T1000 (cell line): ENCODE measurements at places on chromosomes 11 and 22.

DNA sequence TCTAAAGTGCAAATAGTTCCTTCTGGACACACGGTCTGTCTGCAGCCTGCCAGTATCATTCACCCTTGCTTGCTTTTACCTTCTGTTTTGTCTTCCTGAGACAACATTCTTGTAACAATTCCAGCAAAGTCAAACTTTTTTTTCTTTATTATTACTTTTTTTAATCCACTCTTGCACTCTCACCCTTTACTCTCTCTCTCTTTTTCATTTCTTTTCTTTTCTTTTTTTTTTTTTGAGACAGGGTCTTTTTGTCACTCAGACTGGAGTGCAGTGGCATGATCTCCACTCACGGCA is 53.7 kb downstream of the MCHR1 start:
- no peak for DNase-seq

DNA sequence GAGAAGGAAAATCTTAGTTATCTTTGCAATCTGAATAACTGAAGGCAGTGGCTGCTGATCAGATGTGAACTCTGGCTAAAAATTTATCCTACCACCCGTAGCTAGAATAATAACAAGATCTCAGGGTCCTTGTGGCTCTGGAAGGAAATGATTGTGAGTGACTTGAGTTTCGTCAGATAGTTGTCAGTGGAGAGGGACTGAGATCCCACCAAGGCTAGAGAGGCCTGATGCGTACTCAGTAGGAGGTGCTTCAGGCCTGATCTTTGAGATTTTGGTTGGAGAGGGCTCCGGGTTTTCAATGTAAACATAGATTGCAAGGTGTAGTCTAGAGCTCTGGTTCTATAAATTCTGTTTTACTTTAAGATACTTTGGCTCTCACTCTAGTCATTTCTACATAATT is 1.4 kb downstream of the MADD start:
- DNase-seq = no peak

DNA sequence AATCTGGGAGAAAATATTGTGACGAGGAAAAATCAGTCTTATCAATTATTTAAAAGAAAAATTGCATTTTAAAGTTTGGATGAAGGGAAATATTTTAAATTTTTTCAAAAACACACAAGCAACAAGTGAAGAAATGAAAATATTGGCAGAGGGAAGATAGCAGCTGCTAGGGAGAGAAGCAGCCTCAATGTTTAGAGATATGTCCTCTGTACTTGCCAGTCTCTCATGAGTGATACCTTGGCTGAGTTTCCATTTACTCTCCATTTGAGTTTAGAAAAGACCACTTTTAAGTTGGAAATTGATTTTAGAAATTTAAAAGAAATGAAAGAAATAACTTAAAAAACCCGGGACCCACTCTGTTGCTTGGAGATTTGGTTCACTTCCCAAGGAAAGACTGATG is 88.6 kb upstream of the DBX1 start:
- DNase-seq = no peak

DNA sequence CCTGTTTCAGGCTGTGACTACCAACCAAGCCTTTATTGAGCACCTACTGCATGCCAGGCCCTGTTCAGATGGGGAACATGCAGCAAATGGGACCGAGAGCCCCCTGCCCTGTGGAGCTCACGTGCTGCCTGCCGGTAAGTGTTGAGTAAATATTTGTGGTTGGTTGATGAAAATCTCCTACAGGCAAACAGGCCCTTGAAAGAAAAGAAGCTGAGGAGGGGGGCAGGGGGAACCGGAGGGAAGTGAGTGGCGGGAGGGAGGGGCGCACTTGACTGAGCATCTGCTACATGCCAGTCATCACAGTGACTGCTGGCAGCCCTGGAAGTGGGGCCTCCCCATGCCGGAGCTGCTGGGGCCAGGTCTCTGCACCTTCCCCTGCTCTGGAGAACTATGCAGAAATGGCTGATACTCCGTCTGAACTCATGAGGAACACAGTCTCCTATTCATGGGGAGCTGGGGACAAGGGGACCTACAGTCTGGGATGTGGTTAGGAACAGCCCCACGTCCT is 34.2 kb downstream of the MACROD1 start:
- DNase-seq = no peak

DNA sequence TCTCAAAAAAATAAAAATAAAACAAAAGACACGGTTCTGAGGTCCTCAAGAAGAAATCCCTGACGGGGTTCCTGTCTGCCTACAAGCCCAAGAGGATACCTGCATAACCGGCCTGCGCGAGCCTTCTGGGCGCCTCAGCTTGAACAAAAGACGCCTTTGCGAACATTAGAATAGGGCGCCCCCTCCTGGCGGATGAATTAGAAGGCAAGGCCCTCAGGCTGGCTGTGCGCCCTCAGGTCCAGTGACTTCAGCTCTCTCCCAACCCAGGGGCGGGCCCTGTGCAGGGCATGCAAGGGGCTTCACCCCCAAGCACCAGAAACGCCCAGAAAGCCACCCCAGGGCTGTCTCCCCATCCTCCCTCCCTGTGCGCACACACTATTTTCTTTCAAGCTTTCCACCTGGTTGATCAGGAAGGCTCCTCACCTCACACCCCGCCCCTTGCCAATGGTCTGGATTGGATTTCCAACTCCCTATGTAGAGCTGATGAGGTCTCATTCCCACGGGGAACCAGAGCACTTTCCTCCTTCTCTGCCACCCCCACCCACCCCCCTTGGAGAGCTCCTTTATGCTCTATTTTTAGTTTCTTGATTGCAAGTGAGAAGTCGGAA is 273.3 kb downstream of the BUD13 start:
- no peak for DNase-seq

GRCh38 chr11:79078456-79078855 is 362.4 kb downstream of the TENM4 start:
- no peak for DNase-seq

- no peak for DNase-seq
Measured at GRCh38 chr11:33575311-33575710, 125.3 kb downstream of the C11orf91 start.
